ENCODE measurements at places on chromosomes 6 and 20.

GRCh38 chr20:62685781-62686555 lies 22.7 kb upstream of the NTSR1 start:
- no peak for DNase-seq

DNA sequence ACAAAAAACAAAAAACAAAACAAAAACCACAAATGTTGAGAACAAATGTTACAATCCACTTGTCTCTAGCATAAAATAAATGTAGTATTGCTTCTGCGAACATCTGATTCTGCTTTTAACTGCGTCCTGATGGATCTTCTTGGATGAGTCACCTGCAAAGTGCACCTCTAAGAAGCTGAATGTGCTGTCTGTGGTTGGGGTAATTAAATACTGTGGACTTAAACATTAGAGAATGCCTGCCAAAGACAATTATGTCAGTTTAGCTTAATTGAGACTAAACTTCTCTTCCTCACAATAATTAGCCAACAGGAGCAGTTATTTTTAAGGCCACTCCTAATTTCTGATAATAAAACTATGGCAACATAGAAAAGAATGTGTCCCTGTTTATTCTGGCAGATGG lies 253.4 kb downstream of the PHACTR1 start:
- no peak for DNase-seq

DNA sequence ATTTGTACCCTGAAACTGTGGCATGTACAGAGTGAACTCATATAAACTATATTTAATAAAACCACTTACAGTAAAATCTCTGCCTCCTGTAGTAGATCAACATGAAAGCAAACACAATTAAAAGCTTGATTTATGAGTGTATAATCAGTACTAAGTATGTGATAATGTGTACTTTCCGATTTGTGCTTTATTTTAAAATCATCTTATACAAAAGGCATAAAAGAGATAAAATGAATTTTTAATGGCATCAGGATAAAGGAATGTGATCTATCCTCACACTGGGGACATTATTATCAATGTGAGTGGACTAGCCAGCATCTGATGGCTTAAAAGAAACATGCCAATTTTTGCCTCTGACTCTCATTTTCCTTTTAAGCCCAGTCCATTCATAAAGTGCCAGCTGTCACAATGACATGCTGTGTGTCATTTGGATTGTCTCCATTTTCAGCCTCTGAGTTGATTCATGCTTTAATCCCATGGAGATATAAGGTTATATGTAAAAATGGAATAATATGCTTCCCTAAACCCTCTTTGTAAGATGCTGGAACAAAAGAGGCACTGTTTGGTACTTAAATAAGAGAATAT lies 831.6 kb upstream of the EYS start:
- no peak for DNase-seq

GRCh38 chr20:8757146-8757545 lies 311.7 kb upstream of the PLCB4 start:
- no peak for DNase-seq

GRCh38 chr6:5208471-5208971 lies 52.2 kb downstream of the LYRM4 start:
- DNase-seq = no peak

DNA sequence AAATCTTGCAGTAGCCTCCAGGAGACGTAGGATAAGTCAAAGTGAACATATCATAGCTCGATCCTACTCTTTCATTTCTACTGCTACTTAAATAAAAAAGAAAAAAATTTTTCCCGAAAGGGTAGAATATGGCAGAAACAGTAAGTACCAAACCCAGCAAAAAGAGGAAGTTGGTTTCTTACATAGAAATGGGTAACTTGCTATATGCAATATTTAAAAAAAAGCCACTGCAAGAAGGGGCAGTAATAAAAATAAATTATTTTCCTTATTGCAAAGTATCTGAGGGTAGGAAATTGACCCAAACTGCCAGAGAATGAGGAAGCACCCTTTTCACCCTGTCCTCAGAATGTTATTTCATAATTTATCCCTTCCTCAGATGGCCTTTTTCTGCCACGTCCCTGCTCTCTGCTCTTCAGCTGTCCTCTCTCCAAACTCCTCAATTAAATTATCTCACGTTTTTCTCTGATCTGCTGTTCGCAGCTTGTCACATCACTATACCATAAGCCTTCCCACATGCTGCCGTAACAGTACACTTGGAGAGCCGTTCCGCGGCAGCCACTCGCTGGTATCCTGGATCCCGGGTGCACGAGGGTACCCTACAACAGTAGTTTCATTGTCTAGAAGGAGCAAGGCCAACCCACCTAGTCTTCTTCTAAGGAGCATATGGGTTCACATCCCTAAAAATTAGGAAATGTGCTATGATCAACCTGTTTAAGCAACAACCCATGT lies 149.6 kb downstream of the BACH2 start:
- DNase-seq = no peak

GRCh38 chr6:134982161-134982560 lies 32.3 kb upstream of the ALDH8A1 start:
- DNase-seq = no peak
